Amniotic epithelial cell (primary cell): ENCODE measurements at places on chromosomes 6 and 20.

DNA sequence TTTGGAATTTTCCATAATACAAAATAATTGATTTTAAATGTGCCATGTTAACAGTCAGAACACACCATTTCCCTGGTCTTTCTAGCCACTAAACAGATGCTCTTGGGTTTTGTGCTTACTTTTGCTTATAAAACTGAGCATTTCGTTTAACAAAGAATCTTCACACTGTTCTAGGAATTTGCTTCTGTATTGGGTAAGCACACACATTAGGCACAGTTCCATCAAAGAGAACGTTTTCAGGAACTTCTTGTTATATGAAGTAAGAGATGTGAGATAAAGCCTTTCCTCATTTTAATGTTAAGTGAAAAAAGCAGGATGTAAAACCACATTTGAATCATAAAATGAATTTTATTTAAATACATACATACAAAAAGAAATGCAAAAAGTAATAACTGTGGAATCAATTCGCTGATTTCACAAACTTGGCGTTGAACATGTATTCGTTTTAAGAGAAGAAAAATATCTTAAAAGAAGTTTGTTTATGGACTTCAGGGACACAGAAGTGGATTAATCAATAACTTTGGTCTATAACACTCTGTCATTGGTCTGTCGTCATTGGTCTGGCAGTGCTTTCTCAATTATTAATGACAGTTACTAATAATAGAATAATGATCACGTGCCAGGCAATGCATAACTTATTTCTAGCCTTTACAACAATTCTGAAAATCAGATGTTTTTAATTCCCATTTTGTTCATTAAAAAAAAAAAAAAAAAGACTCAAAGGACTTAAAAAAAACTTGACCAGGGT is 199.9 kb upstream of the PRDM1 start:
- DNase-seq: no peak

- DNase-seq: no peak
These were observed 10.8 kb upstream of the LATS1 start for GRCh38 chr6:149728499-149729234.

GRCh38 chr20:14264869-14265268 is 72.5 kb downstream of the FLRT3 start:
- DNase-seq: peak; percentile 60

DNA sequence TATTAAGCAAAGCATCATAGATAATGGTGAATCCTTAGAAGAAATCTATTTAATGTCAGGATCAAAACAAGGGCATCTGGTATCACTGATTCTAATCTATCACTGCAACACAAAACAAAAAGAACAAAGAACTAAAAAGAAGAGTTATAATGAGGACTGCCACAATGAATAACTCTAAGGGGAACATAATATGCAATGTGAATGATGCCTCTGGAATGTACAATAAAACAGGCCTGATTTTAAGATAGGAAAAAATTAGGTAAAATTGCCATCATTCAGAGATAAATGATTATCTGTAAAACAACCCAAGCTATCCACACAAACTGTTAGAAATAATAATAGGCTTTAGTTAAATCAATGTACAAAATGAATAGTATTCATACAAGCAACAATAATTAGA is 936.7 kb upstream of the CITED2 start:
- no peak for DNase-seq

- peak; percentile 55 for DNase-seq
These were observed 107.7 kb upstream of the PRND start for GRCh38 chr20:4613718-4614620.

DNA sequence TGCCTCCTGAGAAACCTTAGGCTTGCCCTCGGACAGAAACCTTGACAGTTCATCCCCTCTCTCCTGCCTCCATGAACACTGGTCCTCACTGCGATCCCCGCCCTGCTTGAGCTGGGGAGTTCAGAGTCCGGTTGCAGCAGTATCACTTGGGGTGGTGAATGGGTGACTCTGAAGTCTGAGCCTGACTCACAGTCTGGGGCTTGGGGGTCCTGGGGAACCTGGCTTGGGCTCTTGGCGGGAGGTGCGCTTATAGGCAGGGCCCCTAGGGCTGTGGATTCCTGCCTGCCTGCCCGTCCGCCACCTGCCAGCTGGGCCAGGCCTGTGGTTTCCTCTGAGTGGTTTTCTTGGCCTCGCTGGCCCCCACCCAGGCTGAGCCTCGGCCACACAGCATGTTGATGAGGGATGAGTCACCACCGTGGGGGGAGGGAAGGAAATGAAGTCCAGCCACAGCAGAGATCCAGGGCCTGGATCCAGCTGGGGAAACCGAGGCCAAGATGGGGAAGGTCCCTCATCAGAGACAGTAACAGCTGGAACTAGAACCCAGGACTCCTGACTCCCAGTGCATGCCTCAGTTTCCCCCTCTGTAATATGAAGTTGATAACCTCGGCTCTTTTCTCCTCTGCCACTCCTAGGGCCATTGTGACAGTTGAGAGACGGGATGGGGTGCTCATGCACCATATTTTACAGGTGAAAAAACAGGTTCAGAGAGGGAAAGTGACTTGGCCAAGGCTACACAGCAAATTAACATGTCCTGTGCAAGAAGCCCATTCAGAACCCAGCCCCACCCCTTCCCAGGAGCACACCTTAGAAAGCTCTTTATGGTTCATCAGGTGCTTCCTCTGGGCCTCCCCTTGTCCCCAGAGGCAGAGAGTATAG is 9.2 kb downstream of the FOXS1 start:
- DNase-seq: peak; percentile 85

- peak; percentile 59 for DNase-seq
These were observed 257.8 kb downstream of the RNGTT start for GRCh38 chr6:88705601-88706000.

GRCh38 chr6:75268121-75268987 is 16.2 kb downstream of the TMEM30A start:
- peak; percentile 25 for DNase-seq

DNA sequence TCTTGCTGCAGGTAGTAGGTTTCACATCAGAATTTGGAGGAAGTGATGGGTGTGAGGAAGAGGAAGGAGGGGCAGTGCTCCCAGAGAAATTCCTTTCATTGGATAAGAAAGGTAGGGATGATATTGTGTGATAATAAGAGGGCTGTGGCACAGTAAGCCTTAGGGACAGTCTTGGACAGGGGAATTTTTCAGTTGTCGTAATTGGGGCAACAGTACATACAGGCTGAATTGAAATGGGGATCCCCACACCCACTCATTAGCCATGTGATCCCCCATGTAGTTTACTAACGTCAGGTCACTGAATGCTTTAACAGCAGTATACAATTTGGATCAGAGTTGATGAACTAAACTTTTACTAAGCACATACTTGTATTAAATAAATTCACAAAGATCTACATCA is 79.4 kb downstream of the FOXO3 start:
- DNase-seq: no peak

GRCh38 chr6:33577106-33577535 is 3.0 kb downstream of the BAK1 start:
- no peak for DNase-seq

GRCh38 chr6:117706504-117706903 is 31.2 kb downstream of the NUS1 start:
- DNase-seq: no peak

DNA sequence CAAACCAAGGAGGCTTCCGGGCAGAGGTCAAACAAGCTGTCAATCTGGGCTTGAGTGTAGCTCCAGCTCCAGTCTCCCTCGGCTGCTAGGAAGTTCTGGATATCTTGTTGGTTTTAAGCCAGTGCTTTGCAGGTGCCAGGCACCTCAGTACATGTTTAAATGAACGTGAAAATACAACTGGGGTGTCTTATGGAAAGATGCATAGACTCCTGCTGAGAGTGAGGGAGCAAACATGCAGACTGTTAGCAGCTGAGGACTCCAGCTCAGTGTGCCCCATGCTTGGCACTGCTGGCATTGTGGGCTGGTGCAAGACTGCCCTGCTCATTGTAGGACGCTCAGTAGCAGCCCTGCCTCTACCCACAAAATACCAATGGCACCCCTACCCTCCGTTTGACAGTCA is 28.5 kb downstream of the ERMARD start:
- no peak for DNase-seq

GRCh38 chr6:101114703-101115102 is 233.6 kb upstream of the ASCC3 start:
- DNase-seq: peak; percentile 32

- no peak for DNase-seq
These were observed 35.4 kb upstream of the SYNCRIP start for GRCh38 chr6:85678026-85678601.

DNA sequence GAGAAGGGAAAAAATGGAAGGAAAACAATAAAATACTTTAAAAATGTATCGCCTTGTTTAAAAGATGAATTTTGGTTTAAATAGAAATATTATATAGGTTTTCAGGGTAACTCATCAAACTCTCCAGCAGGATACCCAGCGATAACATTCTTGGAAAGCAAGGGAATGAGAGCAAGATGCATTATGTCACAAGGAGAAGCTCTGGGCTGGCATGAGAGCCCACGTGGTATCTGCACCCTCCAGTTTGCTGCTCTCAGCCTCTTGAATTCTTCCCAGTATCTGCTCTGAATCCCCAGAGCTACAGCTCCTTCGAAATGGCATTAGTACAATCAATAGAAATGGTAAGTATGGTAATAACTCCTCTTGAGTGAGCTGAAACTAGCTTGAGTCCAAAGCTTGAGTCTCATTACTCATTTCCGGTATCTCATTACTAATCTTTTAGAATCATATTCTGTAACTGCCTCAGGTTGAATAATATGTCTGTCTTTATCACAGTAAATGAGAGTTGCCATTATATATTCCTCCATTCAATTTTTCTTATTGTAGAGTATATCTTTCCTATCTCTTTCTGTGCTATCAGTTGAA is 4.9 kb upstream of the TMEM242 start:
- no peak for DNase-seq
